H9 (cell line): ENCODE measurements at places on chromosomes 13 and 19.

- no peak for DNase-seq
These were observed 765.6 kb downstream of the DIAPH3 start for GRCh38 chr13:59398127-59398526.

DNA sequence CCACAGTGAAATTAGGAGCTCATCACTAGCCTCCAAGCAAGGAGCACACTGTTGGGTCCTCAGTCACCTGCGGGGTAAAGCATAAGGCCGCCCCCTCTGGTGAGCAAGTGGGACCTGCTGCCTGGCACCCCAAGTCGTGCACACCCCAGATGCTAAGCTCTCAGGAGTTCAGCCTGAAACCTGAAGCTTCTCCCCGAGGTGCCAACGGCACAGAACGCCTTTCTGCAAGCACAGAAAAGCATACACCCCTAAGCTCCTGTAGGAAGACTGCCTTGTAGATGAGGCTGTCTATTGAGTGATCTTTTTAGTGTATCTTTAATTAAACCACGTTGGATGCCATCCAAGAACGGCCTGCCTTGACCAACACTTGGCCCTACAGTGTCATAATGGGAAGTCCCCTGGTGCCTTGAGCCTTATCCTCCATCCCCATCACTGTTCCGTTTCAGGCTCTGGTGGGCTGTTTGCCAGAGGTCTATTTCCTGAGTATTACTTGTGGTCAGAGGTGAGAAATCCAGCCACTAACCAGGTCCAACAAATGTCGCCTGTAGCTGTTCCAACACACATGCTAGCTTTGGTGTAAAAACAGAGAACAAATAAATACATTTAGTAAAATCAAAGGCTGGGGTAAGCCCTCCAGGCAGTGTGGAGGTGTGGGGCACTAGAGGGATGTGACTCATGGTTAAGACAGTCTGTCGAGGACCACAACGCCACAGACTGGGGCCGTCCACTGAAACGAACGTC lies 44.8 kb downstream of the C13orf42 start:
- DNase-seq, result no peak

DNA sequence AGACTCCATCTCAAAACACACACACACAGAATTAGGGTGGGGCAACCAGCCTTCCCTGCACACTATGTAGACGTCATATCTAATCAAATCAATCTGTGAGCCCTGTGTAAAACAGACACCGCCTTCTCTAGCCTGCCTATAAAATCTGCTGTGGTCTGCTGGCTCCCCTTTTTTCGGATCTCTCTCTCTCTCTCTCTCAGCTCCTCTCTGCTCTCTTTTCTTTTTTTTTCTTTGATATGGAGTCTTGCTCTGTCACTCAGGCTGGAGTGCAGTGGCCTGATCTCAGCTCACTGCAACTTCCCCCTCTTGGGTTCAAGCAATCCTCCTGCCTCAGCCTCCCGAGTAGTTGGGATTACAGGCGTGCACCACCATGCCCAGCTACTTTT lies 11.8 kb upstream of the CD70 start:
- DNase-seq, result no peak

DNA sequence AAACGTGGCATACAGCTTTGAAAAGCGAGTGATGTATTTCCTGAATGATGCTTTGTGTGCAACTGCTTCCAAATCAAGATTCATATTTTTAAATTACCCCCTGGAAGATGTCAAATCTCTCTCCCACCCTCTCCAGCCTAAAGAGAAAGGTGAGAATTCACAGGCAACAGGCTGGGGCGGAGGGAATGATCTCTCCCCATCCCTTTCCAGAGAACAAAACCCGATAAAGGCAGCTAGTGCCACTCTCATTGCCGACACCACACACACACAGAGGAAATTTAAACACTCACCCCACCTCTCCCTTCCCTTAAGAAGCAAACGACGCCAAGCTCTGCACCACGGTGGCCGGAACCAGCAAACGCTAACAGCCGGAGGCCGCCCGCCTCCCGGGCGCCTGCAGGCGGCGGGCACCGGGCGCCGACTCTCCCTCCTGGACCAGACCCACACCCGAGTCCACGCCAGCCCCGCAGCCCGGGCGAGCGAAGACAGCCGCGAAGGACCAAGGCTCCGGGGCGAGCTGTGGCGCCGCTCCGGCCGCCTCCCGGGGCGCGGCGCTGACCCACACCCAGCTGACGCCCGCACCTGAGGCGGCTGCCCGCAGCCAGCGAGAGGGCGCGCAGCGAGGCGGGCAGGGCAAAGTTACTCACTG lies 477 bp downstream of the LNX2 start:
- DNase-seq, result no peak

DNA sequence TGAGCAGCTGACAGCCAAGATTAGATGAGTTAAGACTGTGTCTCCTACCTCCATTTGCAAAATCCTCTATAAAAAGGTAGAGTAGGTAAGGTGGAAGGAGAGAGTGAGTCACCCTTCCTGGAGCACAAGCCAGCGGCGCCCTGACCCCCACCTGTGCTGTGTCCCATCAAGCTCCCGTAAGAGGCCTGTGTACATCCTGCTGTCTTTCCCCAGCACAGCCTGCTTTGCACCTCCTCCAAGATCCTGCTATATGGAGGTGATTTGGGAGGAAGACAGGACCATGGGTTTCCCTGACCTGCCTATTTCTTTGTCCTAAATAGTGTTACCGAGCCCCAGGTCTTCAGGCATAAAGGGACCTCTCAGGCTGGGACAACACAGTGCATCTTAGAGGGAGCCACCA lies 62.3 kb upstream of the UQCRFS1 start:
- no peak for DNase-seq

GRCh38 chr19:13215572-13216380 lies 65.6 kb downstream of the IER2 start:
- no peak for DNase-seq

GRCh38 chr19:32872391-32872790 lies 2.8 kb upstream of the SLC7A9 start:
- DNase-seq, result no peak

DNA sequence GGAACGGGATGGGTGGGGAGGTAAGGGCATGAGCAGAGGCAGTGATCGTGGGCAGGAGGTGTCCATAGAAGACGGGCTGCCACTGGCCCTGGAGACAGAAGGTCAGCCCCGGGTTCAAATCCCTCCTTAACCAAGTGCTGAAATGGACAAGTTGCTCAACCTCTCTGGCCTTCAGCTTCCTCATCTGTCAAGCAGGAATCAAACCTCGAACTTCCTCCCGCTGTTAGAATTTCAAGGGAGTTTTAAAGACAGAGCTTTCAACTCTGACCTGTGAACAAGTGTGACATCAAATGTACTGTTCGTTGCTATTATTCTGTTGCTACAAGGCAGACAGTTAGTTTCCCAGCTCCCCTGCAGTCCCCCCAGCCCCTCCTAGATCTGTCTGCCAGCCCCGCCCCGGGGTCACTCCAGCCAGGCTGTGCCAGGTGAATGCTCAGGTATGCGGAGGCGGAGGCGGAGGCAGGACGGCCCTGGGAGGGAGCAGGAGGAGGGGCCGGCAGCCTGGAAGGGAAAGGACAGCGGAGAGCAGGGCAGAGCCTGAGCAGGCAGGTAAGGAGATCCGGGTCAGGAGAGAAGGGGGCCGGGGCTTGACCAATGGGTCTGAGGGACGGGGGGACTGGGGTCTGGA lies at the start of gene EPS8L1:
EPS8L1 (plus strand) TSS at position 499 of the 628 bp plus-strand sequence. CDS start 576 bp downstream, outside the sequence.
- DNase-seq, result peak; percentile 94

DNA sequence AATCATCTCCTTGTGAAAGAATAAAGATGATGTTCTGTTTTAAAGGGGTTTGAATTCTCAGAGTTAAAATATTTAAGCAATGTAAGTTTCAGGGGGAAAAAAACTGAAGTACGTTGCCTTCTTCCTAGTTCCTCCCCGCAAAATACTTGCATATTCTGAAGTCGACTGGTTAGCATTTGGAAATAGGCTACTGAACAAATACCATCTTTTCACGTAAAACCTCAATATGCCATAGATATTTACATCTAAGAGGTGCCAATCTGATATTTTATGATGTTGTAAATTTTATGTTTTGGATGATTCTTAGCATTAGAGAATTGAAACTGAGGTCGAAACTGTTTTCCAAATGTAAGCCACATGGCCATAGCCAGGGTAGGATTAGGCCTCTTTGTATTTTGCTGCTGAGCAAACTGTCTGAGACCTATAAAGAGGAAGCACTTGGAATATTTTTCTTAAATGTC lies 138.3 kb downstream of the FLT1 start:
- DNase-seq, result no peak

GRCh38 chr13:33092073-33092987 lies 76.1 kb downstream of the KL start:
- DNase-seq, result no peak

GRCh38 chr19:13585512-13585911 lies 79.2 kb upstream of the CACNA1A start:
- no peak for DNase-seq

- no peak for DNase-seq
These were observed 19.0 kb downstream of the NUMBL start for GRCh38 chr19:40671404-40671803.
